ENCODE measurements at places on chromosomes 7 and 10.

DNA sequence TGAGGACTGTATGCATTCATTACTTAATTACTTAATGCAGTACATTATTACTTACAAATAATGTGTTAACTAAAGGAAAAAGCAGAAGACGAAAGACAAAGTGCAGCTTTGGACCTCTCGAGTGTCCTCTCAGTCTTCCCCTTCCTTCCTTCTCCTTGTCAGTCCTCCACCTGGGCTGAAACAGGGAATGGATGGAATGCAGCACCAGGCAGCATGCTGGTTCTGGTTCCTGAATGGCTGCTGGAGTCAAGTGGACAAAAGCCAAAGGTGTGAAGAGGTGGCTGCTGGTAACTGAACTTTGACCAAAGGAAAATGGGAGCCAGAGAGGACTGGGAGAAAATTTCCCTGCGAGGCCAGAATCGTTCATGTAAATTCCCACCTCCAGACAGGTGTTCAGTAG lies 179.5 kb downstream of the GPAM start:
- no peak for DNase-seq

DNA sequence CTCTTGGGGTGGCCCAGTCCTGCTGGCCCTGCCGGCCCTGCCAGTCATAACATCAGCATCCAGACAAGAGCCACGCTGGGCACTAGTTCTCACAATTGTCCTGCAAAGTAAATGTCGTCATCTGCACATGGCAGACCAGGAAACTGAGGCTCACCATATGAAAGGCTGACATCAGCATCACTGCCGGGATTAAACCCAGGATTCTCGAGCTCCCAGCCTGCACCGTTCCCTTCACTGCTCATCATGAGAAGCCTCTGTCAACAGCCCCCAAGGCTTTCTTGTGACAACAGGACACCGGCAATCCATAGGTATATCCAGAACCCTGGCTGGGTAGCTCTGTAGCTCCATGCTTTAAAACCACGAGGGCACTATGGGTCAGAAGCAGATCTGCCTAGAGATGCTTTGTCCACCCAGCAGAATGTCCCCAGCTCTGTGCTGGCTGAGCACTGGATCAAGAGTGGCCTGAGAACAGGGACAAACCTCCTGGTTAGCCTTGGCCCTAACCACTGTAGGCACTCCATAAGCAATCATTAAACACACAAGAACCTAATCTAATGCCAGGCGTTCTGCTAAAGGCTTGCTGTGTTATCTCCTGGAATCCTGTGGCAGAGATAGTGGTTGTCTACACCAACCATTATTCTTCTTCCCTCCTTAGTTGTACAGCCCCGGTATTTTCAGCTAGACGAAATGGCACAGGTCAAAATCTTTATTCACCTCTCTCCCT lies 41.2 kb upstream of the C10orf71 start:
- DNase-seq = no peak

DNA sequence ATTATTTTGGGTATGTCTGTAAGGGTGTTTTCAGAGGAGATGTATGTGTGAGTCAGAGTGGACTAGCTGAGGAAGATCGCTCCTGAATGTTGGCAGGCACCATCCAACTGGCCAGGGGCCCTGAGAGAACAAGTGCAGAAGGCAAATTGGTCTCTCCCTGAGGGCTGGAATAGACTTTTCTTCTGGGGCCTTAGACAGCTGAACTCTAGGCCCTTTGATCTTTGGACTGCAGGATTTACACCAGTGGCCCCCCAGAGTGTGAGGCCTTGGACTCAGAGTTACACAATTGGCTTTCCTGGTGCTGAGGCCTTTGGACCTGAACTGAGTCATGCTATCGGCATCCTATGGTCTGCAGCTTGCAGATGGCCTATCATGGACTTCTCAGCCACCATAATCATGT lies 217.2 kb downstream of the REEP3 start:
- no peak for DNase-seq

- no peak for DNase-seq
Observed at GRCh38 chr10:938941-939678, 7.6 kb upstream of the LARP4B start.

DNA sequence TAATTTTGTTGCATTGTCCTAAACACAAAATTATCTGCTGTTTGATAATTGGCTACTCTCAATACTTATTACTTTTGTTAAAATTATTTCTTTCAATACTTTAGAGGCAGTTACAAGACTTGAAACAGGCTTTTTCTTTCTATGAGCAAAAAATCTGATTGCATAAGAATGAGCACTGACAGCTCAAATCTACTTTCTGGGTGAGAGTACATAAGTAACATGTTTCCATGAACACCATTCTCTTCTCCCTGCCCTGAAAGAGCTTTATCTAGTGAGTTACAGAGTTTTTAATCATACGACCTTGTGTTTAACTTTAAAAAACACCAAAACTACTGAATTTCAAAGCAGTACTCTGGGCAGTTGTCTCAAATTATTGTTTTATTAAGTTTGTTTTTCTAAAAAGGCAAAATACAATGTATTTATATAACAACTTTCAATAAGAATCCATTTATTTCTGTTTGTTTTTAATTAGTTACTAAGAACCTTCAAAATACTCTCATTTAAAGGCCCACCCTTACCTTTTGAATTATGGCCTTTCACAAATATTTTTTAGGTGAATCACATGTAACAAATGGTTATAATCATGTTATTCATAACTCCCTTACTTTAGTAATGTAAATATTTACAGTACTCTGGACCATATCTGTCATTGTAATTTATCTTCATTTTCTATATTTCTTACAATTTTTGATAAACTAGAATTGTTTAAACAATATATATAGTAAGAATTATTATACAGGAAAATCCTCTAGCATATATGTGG lies 23.0 kb upstream of the TFAM start:
- DNase-seq = no peak

- DNase-seq = no peak
Observed at GRCh38 chr7:135257-135653, 57.1 kb upstream of the FAM20C start.

DNA sequence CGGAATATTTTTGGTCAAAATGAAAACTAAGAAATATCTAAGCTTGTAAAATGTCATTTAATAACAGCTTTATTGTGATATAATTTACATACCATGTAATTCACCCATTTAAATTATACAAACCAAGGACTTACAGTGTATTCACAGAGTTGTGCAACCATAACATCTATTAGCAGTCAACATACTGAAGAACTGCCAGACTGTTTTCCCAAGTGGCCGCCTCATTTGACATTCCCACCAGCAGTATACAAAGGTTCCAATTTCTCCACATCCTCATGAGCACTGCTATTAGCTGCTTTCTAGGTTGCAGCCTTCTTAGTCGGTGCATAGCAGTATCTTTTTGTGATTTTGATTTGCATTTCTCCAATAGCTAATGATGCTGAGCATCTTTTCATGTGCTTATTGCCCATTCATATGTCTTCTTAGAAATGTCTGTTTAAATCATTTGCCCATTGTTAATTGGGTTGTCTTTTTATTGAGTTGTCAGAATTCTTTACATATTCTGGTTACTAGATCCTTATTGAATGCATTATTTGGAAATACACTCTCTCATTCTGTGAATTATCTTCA lies 153.0 kb upstream of the FGFR2 start:
- DNase-seq = no peak

GRCh38 chr7:131858611-131859010 lies 302.2 kb upstream of the PODXL start:
- no peak for DNase-seq

- no peak for DNase-seq
Observed at GRCh38 chr7:137388916-137389315, 45.4 kb upstream of the PTN start.

GRCh38 chr7:43649755-43650274 lies 66.9 kb downstream of the STK17A start:
- DNase-seq = peak; percentile 54

GRCh38 chr7:22563032-22563501 lies 63.1 kb upstream of the STEAP1B start:
- no peak for DNase-seq

- no peak for DNase-seq
Observed at GRCh38 chr10:87660484-87661133, 931 bp downstream of the PAPSS2 start.

GRCh38 chr10:121357401-121357800 lies 240.8 kb downstream of the FGFR2 start:
- DNase-seq = no peak

DNA sequence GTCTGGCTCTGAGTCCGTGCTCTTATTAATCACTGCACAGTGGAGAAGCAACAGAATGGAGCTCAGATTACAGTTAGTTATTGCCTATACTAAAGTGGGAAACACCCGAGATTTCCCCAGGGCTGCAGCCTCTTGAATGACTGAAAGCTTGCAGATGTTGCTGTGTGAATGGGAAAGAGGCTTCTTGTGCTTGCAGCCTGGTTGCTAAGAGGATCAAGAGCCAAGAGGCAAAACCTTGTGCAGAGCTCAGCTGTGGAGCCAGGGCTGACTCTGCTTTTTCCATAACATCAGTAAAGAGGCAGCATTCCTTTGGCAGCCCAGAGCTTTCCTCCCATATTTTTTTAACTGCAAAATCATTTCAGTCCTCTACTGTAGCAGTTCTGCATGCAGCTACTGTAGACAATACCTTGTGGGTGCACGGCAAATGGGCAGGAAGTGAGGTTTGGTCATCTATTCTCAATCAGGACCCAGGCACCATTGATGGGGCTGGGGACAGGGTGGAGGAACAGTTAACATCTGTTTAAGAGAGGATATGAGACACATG lies 86.5 kb downstream of the RALA start:
- DNase-seq = no peak

GRCh38 chr10:121919666-121920065 lies 8.2 kb downstream of the ATE1 start:
- no peak for DNase-seq

GRCh38 chr10:42998481-42999384 lies 78.1 kb upstream of the RET start:
- no peak for DNase-seq

DNA sequence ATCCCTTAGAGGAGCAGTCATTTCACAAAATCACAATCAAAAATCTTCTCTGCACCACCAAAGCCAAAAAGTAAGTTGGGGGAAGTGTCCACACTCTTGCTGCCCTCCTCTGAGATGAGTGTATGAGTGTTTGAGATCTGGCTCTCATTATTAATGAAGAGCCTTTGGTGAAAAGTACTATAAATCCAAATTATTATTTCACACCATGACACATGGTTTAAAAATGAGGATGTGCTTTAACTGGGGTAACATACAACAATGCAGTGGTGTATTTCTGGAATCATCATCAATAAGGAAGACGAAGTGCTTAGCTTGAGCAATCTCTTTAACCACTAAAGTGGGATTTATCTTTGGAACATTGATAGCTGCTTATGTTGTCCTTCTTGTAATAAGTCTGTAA lies 114.2 kb upstream of the ADAM12 start:
- DNase-seq = no peak

GRCh38 chr10:107767185-107767584 lies 602.7 kb upstream of the SORCS1 start:
- no peak for DNase-seq

- no peak for DNase-seq
Observed at GRCh38 chr7:44756904-44757303, 8.3 kb downstream of the ZMIZ2 start.

DNA sequence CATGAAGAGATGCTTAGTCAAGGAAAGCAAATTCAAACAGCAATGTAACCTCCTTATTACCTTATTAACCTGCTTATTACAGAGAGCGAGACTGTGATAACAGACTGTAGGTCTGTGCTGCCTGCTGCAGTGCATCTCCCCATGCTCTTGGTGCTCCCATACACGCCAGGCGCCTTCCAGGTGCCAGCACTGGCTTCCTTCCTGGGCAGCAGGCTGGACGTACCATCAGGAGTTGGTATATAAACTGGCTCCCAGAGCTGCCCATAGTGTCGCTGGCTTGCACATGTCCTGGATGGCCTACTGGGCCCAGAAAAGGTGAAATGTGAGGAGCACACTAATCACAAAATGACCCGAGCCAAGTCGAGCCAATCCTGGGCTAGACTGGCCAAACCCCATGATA lies 13.5 kb downstream of the ATP6V0E2 start:
- DNase-seq = no peak

- no peak for DNase-seq
Observed at GRCh38 chr7:36260481-36260880, 107.4 kb downstream of the EEPD1 start.

- DNase-seq = no peak
Observed at GRCh38 chr10:87596351-87596750, 63.3 kb upstream of the PAPSS2 start.

DNA sequence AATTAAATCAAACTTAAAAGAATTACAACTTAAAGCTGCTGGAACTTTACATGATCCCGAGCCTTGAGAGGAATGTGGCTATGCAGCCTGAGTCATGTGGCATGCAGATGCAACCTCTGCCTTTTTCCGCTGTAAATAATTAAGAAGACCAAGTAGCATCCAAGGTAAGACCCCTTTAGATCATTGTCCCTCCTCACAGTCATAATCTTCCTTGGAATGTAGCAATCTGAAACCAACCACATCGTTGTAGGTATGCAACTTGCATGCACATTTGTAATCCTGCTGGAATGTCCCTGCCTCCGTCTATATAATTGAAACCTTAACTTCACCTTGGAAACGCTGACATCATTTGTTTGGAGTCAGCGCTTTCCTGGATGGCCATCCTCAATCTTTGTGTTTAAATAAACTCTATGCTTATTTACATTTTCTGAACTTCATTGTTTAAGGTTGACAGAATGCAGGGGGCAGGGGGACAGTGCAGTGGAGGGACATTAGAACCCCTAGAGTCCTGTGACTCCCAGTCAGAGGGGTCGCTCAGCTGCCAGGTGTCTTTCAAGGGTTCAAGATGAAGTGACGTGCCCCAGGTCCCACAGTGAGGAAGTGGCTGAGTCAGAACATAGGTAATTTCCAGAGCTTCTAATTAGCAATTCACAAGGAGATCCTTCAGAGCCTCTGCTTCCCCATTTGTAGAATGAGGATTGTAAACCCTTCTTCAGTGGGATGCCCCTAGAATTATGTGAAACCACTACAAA lies 110.7 kb downstream of the RALA start:
- no peak for DNase-seq

DNA sequence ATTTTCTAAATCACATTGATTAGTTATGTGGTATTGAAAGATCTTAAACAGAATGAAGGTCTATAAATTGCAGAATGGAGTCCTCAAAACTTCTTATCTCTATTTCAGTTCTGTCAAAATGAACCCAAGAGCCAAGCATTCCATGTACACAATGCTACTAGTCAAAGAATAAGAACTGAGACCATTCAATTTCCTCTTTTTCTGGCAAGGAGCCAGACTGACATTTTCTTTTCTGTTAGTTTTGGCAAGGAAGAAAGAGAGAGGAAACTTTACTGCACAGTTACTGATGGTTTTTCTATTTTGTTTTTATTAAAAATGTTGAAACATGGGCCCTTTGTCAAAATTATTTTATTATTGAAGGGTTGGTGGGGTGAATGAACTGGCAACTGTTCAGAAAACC lies 181.8 kb upstream of the FERD3L start:
- no peak for DNase-seq

- DNase-seq = no peak
Observed at GRCh38 chr7:155009570-155010157, 6.7 kb upstream of the PAXIP1 start.

Measured in stimulated activated naive CD4-positive, alpha-beta T cell (primary cell).